ENCODE measurements at places on chromosomes 12 and 14.

DNA sequence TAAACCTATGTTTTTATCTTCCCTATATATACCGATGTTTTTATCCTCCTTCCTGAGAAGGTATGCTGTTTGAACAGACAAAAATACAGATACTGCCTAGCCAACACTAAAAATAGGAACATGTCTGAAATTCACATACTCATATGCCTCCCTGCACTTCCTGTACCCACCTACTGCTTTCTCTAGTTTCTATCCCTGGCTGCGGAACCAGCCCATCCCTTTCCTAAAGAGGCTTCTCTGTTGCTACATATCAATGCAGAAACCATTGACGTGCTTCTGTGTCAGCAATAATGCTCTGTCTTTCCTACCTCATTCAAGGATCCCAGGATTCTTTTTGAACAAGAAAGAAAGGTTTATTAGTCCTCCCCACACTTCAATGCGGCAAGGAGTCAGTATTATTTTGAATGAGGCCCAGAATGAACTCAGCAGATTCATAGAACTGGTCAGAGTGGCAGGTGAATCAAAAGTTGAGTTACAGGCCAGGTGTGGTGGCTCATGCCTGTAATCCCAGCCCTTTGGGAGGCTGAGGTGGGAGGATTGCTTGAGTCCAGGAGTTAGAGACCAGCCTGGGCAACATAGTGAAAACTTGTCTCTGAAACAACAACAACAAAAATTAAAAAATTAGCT lies 67.8 kb upstream of the NAP1L1 start:
- DNase-seq, result no peak

- DNase-seq, result no peak
Observed at GRCh38 chr12:4506870-4507269, 31.8 kb upstream of the RAD51AP1 start.

- DNase-seq, result no peak
Observed at GRCh38 chr12:71662849-71663560, 643 bp downstream of the ZFC3H1 start.

GRCh38 chr14:22547948-22548750 lies 40.9 kb downstream of the DAD1 start:
- DNase-seq, result no peak

Data from forelimb muscle (tissue), 1 donor.